Foreskin fibroblast (primary cell): ENCODE measurements at places on chromosomes 7 and 10.
A peak's percentile ranks its signal among the peaks of the same experiment; 100 is the strongest.

- no peak for DNase-seq
Measured at GRCh38 chr10:132592790-132593383, 55.3 kb downstream of the INPP5A start.

- no peak for DNase-seq
Measured at GRCh38 chr7:54778696-54779540, 19.9 kb upstream of the SEC61G start.

DNA sequence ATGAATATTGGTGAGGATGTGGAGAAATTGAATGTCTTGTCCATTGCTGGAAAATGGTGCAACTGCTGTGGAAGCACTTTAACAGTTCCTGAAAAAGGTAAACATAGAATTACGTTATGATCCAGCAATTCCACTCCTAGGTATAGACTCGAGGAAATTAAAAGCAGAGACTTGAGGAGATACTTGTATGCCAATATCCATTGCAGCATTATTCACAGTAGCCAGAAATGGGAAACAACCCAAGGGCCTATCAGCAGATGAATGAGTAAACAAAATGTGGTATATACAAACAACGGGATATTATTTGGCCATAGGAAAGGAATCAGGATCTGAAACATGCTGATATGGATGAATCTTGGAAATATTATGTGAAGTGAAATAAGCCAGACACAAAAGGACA lies 32.5 kb upstream of the MTURN start:
- DNase-seq: no peak

DNA sequence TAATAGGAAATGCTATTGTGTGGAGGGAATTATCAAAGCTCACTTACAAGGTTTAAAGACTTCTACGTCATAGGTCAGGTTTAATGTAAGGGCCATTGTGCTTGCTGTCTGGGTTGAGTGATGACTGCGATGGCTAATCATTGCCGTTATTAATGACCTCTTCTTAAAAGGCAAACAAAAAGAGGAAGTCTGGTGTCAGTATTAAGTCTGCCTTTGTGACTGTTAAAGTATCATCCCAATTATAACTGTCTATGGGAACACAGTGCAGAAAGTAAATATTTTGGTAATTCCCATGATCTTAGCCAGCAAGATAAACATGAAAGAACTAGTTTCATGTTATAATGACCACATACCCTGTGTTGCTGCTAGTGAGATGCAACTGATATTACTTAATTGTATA lies 382.4 kb downstream of the BBS9 start:
- no peak for DNase-seq

GRCh38 chr7:107210400-107210799 lies 41.6 kb downstream of the HBP1 start:
- DNase-seq: no peak

- no peak for DNase-seq
Measured at GRCh38 chr10:132535065-132535651, 2.4 kb upstream of the INPP5A start.

- DNase-seq: no peak
Measured at GRCh38 chr7:590731-591551, 71.3 kb upstream of the PDGFA start.

- DNase-seq: no peak
Measured at GRCh38 chr10:114322344-114322743, 82.0 kb downstream of the AFAP1L2 start.

DNA sequence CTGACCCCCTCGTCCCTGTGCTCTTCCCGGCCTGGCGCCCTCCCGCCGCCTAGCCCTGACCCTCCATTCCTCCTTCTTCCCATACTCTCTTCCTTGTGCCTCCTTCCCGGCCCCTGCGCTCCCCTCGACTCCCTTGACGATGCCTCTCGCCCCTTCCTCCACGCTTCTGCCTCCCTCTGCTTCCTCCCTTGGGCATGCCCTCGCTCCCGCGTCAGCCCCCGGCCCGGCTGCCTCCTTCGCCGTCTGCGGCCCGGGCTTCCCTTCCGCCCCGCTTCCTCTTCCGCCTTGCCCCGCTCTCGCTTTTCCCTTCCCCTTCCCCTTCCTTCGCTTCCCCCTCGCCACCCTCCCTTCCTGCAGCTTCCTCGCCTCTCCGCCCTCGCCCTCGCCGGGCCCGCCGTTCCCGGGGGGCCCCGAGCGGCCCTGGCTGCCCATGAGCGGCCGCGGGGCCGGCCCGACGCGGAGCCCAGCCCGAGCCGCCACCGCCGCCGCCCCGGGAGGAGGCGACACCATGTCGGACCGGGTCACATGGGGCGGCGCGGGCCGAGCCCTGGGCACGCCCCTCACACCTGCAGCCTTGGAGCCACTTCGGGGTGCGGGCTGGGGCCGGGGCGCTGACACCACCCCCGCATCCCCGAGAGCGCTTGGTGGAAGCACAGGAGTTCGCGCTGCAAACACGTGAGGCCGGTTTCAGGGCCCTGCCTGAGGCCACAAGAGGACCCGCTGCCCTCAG lies at the start of gene FBXW4:
Gene FBXW4 (minus strand): TSS at position 497 of the 730 bp plus-strand sequence. CDS start 65 bp downstream, at position 432.
- DNase-seq: peak; percentile 24

GRCh38 chr7:150451097-150451793 lies 815 bp downstream of the GIMAP8 start:
- DNase-seq: no peak

DNA sequence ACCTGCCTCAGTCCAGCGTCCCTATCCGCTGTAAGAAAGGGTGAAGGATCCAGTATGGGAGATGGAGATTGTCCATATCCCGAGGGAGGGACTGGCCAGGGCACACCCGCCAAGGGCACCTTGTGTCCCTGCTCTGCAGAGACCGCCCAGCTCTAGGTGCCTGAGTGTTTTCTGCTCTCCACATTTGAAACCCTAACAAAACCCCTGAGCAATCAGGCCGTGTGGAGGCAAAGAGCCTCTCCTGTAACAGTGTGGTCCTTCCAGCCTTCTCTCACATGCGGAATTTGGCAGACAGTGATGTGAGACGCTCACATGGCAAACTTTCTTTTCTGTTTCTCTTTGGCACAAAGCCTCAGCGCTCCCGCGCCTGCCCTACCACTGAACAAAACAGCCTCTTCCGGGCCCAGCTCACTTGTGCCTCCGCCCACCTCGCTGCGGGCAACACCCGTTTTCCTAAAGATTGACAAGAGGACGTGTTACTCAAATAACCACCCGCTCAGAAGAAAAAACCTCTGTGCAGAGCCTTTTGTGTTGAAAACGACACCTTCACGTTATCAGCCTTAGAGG lies 514.8 kb downstream of the DNAJB6 start:
- no peak for DNase-seq

DNA sequence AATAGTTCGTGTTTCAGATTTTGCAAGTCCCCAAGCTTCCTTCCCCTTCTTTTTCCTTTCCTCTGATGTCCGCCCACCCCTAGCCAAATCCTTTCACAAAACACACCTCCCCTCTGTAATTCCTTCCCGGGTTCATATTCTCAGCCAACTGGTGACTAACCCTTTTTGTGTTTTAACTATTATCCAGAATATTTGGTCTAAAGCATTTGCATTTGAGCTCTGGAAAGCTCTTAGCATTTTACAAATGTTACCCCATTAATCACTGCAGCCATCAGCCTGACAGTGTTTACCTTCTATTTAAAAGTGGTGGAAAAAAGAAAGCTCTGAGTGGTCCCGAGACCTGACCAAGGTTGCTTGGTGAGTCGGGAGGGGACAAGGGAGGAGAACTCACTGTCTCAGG lies 139.0 kb downstream of the CREB5 start:
- peak; percentile 35 for DNase-seq

- DNase-seq: no peak
Measured at GRCh38 chr7:50721661-50722259, 60.9 kb downstream of the GRB10 start.

DNA sequence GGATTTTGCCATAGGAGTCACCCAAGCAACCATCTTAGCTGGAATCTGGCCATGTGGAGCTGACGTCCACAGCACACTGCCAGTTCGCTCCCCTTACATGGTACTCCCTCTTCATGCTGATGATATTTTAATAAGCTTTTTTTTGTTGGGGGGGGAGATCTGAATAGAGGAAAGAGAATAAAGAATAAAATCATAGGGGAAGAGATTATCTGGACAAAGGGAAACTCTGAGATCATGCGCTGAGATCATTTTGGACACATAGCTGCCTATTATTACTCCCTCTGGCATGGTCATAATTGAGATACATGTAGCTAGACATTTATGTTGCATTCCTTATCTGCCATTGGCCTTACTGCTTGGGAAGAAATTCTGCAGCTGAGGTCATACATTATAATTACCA lies 282.7 kb downstream of the HTR7 start:
- no peak for DNase-seq

DNA sequence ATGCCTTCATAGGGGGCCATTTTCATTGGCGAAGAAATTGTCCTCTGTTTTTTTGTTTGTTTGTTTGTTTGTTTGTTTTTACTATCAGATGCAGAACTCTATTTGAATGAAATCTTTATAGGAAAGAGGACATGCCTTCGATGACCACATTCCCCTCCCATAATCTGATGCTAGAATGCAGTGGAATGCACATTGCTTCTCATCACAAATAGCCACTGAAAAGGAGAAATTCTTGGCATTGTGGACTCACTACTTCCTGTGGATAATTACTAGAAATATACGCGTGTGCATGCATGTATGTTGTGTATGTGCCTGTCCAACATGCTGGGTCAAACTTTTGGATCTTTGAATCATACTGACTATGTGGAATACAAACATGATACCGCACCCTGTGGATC lies 70.5 kb upstream of the SFMBT2 start:
- DNase-seq: no peak

GRCh38 chr10:78291722-78292121 lies 258.1 kb downstream of the RPS24 start:
- DNase-seq: no peak

DNA sequence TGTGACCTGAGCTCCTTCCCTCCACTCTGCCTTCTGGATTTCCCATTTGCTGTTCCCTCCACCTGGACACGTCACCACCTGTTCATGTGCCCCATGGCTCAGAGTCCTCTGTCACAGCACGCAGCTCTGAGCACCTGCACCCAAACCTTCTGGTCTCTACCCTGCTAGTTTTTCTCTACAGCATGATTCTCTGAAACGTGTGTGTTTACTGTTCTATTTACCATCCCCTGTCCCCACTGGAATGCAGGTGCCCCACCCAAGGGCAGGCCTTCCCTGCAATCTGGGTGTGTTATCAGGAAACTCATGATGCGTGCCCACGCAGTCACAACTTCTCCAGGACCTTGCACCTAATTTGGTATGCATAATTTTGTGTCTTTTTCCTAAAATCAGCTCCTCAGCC lies 284.4 kb upstream of the IGFBP3 start:
- DNase-seq: no peak

DNA sequence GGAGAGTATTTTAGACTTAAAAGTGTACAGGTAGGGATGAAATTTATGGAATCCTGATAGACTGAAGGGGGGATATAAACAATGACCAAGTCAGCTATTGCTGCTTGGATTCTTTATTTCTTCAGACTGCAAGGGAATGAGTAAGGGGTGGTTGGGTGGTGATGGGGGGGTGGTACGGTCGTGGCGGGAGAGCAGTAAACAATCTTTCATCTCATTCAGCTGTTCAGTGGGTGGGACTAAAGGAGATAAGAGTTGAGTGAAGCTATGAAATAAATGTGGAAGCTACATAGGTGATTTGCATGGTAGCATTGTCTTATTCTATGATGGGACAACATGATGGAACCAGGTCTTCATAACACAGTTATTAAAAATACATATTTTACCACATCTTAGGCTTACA lies 1.8 kb downstream of the SEPTIN7 start:
- peak; percentile 7 for DNase-seq

DNA sequence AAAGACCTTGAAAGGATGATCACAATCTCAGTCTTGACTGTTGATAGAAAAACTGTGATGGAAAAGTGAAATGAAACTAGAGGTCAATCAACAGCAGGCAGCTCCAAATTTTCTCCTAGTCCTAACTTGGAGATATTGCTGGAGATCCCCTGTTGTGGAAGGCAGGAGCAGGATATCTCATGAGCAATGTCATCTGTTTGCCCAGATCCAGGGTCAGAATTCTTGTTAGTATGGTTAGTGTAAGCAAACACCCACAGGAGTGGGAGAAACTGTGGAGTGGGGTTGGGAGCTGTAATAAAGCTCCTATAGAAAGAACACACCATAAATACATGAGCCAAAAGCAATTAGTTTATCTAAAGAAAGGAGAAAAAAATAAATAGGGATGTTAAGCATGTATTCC lies 169.0 kb downstream of the AKR1D1 start:
- DNase-seq: no peak

GRCh38 chr10:131787961-131788360 lies 112.8 kb upstream of the PPP2R2D start:
- DNase-seq: no peak

DNA sequence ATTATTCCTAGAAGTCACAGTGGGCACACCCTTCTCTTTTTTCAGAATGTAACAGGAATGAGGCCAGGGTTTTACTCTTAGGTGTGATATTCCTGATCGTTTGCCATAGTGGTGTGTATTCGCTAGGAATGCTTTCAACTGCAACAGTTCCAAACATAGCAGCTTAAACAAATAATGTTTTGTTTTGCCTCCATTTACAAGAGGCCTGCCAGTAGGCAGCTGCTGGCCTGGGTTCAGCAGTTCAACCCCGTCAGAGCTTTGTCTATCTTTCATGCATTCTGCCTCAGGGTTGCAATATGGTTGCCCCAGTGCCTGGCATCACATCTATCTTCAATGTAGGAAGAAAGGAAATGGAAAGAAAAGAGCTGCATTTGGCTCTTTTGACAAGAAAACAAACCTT lies 21.7 kb upstream of the RET start:
- no peak for DNase-seq

DNA sequence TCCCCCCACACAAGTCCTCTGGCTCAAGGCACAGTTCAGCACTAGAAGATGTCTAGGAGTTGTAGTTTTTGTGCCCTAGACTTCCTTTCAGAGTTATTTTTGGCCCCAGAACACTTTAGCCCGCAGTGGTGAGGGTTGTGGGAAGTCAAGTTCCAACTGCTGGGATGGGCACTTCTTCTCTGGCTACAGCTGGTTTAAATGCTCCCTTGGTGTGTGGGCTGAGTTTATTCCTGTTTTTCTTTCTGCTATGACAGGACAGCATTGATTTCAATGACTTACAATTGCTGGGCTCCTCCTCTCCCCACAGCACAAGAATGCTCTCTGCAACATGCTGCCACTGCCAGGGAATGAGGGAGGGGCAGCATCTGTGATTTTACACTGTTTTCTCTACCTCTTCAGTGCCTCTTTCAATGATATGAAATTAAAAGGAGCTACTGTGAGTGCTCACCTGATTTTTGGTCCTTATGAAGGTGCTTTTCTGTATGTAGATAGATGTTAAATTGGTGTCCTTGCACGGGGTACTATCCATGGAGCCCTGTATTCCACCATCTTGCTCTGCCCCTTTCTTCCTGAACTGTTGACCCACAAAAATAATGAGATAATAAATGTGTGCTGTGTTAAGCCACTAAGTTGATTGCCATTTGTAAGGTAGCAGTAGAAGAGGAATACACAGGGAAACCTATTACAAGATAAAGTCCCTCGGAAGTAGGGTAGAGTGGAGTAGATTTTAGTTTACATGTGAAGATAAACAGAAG lies 56.3 kb downstream of the SLC13A1 start:
- no peak for DNase-seq
